ENCODE measurements at places on chromosomes 6 and 20.

DNA sequence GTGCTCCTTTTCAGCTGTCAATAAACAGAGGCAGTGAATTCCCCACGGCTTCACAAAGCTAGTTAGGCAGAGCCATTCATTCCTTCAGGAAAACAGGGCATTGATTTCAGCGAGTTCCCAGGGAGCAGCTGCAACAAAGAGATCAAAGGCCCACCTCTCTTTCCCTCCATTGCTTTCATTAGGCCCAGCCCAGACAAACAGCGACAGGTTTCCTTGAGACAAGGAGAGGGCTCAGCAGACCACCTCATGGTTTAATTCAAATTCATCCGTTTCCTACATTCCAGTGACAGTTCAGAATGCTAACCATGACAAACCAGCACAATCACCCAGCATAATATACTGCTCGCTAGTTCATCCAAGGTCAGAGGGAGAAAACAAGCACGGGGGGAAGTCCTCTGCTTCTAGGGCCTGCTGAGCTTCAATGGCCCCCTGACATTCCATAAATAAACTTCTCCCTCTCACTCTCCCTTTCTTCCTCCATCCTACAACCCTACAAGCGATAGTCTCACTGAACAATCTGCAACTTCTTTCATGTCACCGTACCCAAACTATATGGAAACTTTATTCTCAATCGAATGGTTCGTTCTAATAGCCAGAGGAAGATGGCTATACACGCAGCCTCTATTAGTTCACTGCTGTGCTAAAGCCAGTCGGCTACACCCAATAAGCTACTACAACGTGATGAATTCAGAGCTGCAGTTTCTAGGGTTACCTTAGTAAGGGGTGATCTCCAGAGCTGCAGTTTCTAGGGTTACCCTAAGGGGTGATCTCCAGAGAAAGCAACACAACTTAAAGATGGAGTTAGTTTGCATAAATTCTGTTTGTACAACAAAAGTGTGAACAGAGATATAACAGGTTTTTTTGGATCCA is 34.7 kb downstream of the PLAGL1 start:
- H3K27me3 ChIP-seq: no peaks in the 10 kb centered on the region
- H3K27ac ChIP-seq: no peak overlapping the region
- no peak overlapping the region for H3K4me3 ChIP-seq
- no peaks in the 10 kb centered on the region for H3K36me3 ChIP-seq

DNA sequence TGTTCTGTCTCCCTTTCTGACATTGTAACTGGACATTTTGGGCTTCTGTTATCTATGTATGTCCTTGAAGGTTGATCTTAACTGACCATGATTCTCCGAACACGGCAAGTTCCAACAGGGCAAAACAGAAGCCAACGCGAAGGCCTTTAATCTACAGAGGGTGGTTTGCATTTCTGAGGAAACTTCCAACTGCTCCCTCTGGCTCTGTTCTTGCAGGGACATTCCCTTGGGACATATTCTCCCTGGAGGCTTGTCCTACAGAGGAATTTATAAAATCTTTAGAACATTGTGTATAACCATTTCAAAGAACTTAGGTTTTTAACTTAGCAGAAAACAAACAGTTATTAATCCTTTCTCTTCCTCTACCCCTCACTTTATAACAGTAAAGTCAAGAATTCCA is 189.0 kb upstream of the CDYL start:
- no peak for DNase-seq
- H3K36me3 ChIP-seq: no peaks in the 10 kb centered on the region
- H3K27me3 ChIP-seq: peaks cover 27% of the 10 kb centered on the region

DNA sequence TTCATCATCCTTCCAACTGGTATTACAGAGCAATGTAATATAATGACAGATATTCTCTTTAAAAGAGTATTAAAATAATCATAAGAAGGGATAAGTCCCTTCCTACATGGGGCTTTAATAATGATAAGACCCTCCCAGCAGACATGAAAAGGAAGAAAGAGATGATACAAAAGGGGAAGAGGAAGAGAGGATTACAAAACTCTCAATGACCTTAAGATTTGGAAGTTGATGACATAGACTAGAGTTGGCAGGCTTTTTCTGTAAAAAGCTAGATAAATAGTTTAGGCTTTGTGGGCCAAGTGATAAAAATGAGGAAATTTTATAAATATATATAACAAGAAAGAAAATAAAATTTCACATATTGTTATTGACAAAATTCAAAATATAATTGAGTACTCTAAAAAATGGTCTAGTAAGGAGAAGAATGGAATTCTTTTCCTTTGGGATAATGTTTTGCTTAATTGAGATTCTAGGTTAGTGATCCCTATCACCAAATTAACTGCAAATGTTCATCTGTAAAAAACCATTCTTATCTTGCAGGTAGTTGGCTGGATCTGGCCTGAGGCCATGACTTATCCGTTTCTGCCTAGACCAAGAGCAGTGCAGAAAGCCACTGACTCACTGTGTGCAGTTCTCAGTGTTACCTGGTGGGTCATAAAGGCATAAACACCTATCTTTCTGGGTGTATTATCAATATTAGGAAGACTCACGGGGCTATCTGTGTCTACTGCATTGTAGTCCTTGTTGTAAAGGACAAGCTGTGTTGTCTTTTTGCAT is 11.0 kb downstream of the RIPOR2 start:
- peaks cover 13% of the 10 kb centered on the region for H3K27me3 ChIP-seq
- no peaks in the 10 kb centered on the region for H3K36me3 ChIP-seq
- peaks cover 8% of the 10 kb centered on the region for H3K4me1 ChIP-seq
- H3K27ac ChIP-seq: no peak overlapping the region

DNA sequence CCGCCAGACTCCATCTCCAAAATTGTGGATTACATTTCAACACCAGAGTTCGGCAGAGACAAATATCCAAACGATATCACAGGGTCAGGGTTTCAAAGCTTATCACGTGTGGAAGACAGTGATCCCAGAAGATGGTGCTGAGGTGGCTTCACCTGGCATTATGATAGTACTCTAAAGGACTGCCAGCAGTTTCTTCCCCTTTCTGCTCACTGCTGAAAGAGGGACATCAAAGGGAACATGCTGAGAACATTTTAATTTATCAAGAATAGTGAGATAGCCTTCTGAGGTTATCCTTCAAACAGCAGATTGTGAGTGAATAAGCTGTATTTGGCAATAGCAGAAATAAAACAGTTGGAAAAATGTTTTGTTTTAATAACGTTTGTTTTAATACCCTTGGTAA is 79.7 kb downstream of the FIG4 start:
- no peak overlapping the region for H3K4me3 ChIP-seq
- no peak for DNase-seq
- peaks cover 24% of the 10 kb centered on the region for H3K4me1 ChIP-seq
- peaks cover 5% of the 10 kb centered on the region for H3K36me3 ChIP-seq
- no peaks in the 10 kb centered on the region for H3K27me3 ChIP-seq
- H3K27ac ChIP-seq: no peak overlapping the region

DNA sequence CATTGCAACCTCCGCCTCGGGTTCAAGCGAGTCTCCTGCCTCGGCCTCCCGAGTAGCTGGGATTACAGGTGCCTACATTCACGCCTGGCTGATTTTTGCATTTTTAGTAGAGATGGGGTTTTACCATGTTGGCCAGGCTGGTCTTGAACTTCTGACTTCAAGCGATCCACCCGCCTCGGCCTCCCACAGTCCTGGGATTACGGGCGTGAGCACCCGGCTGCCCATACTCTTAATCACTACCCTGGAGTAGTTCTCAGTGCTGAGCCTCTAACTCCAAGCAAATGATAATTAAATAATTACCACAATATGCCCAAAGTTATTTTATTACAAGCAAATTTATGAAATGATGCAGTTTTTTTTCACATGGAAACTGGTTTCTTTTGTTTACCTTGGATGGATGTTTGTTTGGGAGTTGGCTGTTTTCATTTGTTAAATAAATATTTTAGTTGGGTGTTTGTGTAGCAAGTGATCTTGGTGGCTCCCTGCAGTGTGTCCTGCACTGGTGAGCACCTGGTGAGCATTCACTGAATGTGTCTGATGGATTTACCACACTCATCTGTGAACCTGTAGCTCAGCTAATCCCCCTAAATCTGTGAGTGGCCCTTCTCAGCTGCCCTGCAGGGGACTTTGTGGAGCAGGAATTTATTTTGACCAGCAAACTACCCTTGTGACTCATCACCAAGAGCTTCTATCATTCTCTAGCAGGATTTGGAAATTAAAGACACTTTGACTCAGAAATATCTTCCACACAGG is 36.9 kb downstream of the UTRN start:
- no peak for DNase-seq
- H3K27me3 ChIP-seq: no peaks in the 10 kb centered on the region
- peaks cover 4% of the 10 kb centered on the region for H3K36me3 ChIP-seq
- H3K27ac ChIP-seq: no peak overlapping the region
- no peak overlapping the region for H3K4me3 ChIP-seq
- H3K4me1 ChIP-seq: peaks cover 8% of the 10 kb centered on the region
